ENCODE measurements at places on chromosomes 11 and 22.

- DNase-seq: no peak
Measured at GRCh38 chr11:79699246-79699645, 258.4 kb upstream of the TENM4 start.

DNA sequence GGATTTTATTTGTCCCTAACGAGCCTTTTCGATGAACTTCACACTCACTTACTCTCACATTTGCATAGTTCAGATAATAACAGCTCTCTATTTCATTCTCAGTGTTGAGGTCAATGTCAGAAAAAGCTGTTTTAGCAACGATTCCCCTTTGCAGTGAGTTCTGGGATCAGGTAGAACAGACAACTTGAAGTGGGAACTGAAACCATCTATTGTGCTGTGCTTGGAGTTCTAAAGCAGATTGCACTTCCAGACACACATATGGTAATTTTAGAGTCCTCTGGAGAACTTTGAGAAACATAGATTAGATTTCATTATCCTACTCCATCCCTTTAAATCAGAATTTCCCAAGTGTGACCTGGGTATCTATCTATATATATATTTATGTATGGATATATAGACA lies 124.6 kb upstream of the BLID start:
- no peak for DNase-seq

DNA sequence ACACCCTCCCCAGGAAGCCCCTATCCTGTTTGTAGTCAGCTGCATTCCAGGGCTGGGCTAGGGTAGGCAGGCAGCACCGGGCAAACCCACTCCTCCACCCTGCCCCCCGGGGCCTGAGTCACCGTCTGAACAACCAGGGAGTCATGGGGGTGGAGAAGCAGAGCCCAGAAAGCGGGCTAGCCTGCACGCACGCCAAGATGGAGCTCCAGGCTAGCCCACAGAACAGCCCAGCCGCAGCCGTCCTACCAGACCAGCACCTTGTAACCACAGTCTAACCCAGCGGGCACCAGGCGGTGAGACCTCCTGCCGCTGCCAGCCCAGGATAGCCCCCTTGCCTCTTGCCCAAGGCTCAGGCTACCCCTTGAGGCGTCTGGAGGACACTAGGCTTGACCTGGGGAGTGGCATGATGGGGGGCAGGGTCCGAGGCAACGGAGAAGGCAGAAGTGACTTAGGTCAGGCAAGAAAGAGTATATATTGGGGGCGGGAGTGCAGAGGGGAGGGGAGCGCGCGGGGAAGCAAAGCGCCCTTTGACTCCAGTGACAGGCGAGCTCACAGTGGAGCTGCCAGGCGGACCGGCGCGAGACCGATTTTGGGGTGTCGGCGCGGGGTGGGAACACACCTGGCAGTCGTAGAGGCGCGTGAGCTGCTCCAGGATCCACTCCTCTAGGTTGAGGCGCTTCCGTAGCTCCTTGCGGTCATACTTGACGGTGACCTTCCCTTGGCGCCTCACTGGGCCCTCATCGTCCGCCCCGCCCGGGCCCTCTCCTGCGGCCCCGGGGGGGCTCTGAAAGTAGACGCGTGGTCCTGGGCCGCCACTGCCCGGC lies 734 bp downstream of the PPP1R14B start:
- peak; percentile 50 for DNase-seq

- peak; percentile 50 for DNase-seq
Measured at GRCh38 chr22:35023692-35024363, 42.1 kb upstream of the ISX start.

- DNase-seq: no peak
Measured at GRCh38 chr11:108608548-108608947, 15.0 kb upstream of the EXPH5 start.

DNA sequence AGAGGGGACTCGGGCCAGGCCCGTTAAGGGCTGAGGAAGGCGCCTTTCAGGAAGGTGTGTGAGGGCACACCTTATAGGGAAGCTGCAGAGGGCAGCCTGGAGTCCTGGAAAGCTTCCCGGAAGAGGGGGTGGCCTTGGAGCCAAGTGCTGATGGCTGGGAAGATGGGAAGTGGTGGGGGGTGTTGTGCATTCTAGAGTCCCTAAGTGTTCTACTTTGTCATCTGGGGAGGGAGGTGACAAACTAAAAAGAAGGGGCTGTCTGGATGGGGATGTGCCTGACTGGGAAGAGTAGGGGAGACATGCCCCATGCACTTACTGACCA lies 6.8 kb downstream of the ZDHHC8 start:
- no peak for DNase-seq

GRCh38 chr22:41674846-41675340 lies 13.8 kb downstream of the SNU13 start:
- DNase-seq: no peak

GRCh38 chr11:33620423-33621171 lies 80.0 kb downstream of the C11orf91 start:
- DNase-seq: no peak

- DNase-seq: no peak
Measured at GRCh38 chr11:130032931-130033330, 30.3 kb upstream of the PRDM10 start.

GRCh38 chr11:105867742-105868141 lies 154.3 kb downstream of the MSANTD4 start:
- DNase-seq: no peak

DNA sequence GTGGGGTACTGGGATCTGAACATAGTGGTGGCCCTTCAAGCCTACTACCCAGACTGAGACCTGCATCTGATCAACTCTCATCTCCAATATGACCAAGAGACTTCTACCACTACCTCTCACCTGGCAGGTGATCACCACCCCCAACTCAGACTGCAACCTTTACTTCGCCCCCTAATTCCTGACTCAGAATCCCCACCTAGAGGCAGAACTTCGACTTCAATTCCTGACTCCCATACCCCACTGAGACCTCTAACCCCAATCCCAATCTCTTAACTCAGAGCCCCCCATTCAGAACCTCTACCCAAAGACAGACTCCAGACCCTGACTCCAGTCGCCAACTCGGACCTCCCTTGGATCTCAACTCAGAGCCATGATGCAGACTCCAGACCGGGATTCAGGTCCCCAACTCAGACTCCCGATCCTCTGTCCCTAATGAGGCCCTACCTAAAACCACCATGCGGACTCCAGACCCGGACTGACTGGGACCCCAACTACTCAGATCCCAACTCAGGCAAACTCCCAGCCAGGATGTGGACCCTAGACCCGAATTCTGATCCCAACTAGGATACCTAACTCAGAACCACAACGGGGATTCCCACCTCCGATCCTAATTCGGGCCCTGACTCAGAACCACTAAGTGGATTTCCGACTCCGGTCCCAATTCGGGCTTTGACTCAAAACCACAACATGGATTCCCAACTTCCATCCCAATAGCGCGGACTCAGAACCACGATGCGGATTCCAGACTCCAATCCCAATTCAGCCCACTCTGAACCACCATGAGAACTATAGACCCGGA lies 1.2 kb downstream of the KCNQ1OT1 start:
- no peak for DNase-seq

DNA sequence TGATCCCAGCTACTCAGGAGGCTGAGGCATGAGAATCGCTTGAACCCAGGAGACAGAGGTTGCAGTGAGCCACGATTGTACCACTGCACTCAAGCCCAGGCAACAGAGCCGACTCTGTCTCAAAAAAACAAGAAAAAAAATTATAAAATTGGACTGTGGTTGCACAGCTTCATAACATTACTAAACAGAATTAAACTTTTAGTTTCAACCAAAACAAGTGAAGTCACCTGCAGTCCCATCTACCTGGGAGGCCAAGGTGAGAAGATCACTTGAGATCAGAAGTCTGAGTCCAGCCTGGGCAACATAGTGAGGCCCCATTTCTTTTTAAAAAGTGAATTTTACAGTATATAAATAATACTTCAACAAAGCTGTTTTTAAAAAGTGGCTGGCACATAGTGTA lies 47.8 kb upstream of the CD5 start:
- DNase-seq: no peak

DNA sequence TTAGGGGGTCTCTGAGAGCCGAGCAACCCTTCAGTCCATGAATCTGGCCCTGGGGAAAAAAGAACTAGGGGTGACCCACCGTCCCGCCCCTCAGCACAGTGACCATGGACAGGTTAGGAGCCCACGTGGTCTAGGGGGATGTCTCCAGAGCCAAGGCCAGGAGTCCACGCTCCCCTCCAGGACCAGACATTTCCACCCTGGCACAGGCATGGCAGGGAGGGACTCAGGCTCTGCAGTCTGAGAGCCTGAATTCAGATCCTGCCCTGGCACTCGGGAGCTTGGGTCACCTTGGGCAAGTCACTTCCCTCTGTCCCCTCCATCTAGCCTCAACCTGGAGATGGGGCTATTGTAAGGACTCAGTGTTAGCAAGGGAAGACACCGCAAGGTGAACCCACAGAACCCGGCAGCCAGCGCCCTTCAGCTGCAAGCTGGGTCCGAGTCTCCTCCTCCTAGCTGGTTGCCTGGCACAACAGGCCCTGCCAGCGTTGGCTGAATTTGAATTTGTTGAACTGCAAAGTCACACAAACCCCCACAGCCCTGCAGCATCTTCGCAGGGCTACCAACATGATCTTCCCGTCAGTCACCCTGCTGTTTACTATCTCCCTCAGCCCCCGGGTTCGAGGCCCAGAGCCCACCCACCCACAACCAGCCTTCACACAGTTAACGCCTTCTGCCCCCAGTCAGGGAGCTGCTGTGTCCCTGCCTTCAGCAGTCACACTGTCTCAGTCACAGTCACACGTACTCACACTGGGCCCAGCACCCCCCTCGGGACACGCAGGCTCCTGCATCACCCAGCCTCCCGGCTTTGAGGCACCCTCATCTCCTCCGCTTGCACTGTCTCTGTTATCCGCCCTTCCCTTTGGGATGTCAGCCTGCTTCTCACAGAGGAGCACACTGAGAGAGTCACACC lies 603 bp upstream of the PDGFB start:
- no peak for DNase-seq

- no peak for DNase-seq
Measured at GRCh38 chr22:11066458-11067285, 4461.3 kb upstream of the OR11H1 start.

DNA sequence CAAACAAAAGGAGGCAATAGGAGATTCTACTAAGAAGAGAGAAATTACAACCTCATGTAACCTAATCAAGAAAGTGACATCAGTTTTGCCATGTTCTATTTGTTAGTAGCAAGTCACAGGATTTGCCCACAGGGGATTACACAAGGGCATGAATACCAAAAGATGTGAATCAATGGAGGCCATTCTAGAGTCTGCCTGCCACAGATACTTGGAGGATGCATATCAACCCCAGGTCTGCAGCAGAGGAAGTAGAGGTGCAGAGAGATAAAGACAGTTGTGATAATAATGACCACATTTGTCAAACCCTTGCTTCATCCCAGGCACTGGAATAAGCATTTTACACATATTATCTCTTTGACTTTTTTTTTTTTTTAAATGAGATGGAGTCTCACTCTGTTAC lies 2.4 kb upstream of the ASCC2 start:
- DNase-seq: no peak

- DNase-seq: no peak
Measured at GRCh38 chr22:20771918-20772625, 1.8 kb upstream of the SERPIND1 start.

GRCh38 chr11:27477243-27477642 lies 4.7 kb upstream of the LGR4 start:
- no peak for DNase-seq

- DNase-seq: no peak
Measured at GRCh38 chr11:66467756-66468155, 1.1 kb downstream of the PELI3 start.

DNA sequence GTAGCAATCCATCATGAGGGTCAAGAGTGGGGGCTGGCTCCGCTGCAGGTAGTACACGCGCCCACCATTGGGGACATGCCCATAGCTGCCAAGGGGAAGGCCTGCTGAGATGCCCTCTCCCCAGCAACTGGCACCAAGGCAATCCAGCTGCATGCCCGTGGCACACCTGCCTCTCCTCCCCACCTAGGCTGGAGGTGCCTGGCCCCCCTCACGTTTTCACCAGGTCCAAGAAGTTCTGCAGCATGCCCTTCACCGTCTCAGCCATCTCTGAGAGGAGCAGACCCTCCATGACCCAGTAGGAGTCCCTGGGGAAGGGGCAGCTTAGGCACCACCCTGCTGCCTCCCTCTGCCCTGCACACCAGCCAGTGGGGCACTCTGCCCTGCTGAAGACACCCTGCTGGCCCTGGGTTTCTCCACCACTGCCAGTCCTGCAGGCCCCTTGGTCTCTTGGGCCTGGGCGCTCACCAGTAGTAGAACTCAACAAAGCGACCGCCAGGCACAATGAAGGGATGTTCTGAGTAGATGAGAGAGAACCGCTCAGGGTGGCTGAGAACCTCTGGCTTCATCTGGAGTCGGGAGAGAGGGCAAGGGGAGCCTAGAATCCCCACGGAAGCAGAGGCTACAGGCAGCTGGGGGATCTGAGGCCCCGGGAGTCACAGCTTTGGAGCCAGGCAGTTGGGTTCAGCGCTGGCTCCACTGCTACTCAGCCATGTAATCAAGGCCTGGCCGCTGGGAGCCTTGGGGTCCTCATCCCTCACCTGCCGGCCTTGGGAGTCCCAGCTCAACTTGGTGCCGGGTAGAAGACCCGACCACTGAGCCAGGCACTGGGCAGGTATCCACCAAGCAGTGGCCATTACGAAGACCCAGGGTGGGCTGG lies 17.8 kb downstream of the TREH start:
- no peak for DNase-seq

DNA sequence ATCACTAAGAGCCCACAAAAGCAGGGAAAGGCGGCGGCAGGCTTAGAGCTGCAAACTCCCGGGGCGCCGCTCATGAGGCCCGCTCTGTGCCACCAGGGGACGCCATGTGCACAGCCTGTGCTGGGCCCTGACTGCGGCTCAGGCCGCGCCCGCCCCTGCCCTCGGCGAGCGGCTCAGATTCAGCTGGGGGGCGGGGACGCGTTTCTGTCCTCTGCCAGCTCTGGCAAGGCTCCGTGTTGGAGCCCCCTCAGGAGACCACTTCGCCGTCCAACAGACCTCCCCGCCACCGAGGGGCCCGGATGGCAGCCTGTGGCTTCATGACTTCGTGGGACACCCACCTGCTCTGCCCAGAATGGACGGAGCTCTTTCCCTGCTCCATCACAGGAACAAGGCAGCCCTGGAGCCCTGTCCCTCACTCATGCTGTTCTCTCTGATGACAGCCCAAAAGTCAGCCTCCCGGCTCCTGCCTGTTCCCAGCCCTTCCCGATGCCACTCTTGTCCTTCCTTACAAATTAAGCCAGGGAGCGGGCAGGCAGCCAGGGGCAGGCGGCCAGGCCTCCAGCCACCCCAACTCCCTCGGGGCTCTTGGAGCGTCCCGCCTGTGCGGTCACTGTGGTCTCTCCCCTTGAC lies 69.1 kb downstream of the NAT10 start:
- peak; percentile 63 for DNase-seq

GRCh38 chr22:30196141-30196879 lies 50.2 kb downstream of the LIF start:
- DNase-seq: peak; percentile 22

- DNase-seq: no peak
Measured at GRCh38 chr22:48919187-48919590, 908.5 kb downstream of the BRD1 start.

GRCh38 chr11:72430741-72431570 lies 3.4 kb downstream of the CLPB start:
- DNase-seq: no peak

DNA sequence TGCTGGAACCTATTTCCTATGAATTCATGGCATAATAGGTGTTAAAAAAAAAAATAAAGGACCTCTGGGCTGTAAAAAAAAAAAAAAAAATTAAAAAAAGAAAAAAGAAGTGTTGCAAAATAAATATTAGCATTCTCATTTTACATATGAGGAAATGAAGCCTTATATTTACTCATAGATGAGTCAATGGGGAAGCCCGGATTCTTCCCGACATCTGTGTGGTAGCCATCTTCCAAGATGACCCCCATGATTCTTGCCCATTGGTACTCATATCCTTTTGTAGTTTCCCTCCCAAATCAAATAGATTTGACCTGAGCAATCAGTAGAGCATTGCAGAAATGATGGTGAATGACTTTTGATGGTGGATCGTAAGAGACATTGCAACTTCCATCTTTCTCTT lies 3.0 kb upstream of the SWAP70 start:
- no peak for DNase-seq
